ENCODE measurements at places on chromosomes 11 and 22. TPM values are rescaled to one million over a fixed set of nuclear protein-coding genes. Genes with fewer than 3 reads are reported as not detected.
A peak's percentile ranks its signal among the peaks of the same experiment; 100 is the strongest.

The OR10A5 gene
- not detected for total RNA-seq

The OR51A7 gene
- total RNA-seq: not detected

GRCh38 chr22:19291218-19291579 is 320 bp downstream of the CLTCL1 start:
- DNase-seq: peak; percentile 29

- no peak for DNase-seq
These were observed 27.6 kb downstream of the USH1C start for GRCh38 chr11:17516551-17517150.

The POU2AF2 gene
- total RNA-seq: not detected

The APOL5 gene
- total RNA-seq: not detected

DNA sequence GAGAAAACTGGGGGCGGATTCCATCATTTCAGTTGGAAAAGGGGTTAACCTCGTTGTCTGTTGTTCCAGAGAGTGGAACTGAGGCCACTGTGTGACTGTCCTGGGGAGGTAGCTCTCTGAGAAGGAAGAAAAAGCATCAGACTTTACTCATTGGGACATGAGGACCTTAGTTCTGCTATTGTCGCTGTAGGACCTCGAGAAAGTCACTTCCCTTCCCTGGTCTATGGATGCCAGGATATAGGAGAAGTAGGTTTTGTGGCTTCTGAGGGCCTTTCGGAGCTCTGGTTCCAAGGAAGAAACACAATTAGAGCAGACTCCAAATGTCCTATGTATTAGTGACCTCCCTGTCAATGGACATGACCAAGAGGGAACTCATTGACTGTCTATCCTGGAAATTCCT is 6.2 kb downstream of the MYO18B start:
- no peak for DNase-seq

The THY1 gene
- 75.4 TPM for total RNA-seq

DNA sequence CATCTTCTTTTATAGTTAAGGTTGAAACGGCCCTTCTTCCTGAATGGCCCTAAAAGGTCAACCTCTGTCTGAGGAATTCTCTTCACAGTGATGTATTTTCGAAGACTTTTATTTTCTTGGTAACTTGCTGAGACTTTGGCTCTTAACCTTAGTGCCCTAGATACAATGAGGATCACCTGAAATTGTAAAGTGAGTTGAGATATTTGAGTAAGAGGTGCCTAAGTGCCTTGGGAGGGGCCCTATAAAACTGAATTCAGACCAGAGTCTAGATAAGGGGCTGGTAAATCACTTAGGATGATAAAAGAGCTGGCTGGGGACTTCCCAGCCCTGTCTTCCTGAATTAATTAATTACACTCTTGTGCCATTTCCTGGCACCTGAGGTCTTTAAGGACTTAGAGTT is 505.6 kb upstream of the KIRREL3 start:
- no peak for DNase-seq

- DNase-seq: no peak
These were observed 396.9 kb upstream of the SYN3 start for GRCh38 chr22:33455036-33455435.

DNA sequence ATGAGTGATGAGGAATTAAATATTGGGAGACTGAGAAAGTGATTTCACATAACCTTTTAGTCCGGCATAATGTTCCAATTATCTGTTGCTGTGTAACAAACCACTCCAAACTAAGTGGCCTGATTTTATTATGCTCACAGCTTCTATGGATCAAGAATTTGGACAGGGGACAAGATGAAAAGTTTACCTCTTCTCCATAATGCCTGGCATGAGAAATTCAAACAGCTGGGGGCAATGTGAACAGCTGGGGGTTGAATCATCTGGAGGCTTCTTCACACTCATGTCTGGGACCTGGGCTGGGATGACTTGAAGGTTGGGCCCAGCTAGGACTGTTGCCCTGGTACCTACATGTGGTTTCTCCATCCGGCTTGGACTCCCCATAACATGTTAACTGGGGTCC is 99.4 kb upstream of the DRD2 start:
- DNase-seq: no peak

DNA sequence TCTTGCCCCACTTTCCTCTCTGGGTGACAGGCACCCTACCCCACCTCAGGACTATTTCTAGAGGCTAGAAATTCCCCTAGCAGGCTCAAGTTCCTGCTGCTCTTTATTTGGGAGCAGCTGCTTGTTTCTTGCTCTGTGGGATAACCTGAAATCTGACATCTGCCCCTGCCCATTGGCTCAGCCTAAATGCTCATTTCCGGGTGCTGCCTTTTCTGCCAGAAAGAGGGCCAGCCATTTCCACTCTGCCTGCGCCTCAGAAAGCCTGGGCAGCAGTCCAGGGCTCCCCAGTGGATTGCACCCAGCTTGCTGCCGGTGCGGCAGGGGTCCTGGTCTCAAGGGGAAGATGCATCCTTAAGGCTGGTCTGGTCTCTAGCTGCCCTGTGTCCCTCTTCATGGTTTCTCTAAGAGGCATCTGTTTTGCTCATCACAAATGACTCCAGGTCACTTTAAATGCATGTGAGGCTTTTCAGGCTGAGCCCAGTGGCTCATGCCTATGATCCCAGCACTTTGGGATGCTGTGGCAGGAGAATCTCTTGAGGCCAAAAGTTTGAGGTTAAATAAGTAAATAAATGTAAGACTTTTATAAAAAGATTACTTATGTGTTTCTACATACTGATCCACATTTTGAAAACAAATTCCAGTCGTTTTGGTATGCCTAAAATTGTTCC is 10.3 kb upstream of the PNPLA5 start:
- no peak for DNase-seq

DNA sequence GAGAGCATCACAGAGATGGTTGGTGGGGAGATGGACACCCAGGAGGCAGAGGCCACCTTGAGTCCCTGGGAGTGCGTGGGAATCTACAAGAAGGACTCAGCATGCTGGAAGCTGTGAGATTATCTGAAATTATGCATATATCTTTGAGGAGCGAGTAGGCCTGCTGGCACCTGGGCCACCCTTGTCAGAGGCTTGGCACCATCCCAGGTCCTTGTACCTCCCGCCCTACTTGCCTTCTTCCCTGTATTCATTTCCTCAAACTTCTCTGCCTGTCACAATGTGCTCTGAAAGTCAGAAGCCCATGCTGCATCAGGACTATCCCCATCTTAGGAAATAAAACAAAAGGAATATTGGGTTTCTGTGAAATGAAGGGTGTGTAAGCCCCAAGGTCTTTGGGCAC is 133.0 kb upstream of the CSNK2A3 start:
- DNase-seq: no peak

GRCh38 chr11:102538932-102539331 is 8.4 kb upstream of the MMP7 start:
- DNase-seq: no peak

Data from neural crest cell (in vitro differentiated cells).